Common myeloid progenitor, CD34-positive (primary cell): ENCODE measurements at places on chromosomes 13 and 19.

DNA sequence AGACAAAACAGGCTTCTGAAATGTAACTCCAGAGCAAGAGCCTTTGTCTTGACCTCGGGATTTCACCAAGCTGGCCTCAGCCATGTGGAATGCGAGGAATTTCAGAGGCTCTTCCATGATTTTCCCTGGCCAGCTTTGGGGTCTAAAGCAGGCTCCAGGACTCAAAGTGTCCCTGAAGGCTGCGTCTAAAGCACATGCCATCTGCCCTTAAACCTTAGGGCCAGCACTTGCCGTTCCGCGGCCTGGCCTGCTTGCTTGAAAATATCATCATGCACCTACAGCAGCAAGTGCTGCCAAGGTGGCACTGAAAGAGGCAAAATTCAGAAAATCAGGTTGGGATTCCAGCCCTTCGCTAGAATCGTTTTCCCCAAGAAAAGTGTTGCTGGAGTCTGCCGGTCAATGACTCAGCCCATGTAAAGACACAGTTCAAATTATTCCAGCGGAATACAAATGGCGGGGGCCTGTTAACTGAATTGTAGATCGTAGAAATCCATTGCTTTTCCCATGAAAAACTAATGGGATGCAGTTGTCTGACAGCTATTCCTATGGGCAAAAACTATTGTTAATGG is 105.7 kb upstream of the RAP2A start:
- DNase-seq, result no peak

DNA sequence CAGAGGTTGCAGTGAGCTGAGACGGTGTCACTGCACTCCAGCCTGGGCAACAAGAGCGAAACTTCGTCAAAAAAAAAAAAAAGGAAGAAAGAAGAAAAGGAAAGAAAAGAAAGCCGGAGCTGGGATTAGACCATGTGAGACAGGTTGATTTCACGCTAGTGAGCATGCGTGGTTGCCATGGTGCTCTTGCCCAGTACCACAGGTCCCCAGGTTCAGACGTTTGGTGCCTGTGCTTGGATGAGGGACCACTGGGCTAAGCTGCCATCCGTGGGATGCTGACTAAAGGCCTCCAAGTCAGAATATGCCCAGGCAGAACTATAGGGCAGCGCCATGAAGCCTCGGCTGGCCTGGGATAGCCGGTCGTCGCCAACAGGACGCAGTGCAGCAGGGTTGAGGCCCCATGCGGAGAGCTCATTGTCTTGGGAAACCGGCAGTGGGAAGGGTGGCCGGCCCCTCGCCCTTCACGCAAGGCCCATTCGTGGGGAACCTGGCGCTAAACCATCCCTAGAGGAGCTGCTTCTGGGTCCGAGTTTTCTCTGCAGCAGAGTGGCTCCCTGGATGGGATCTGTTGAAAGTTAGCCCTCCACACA is 7.2 kb upstream of the TEX101 start:
- DNase-seq, result no peak

DNA sequence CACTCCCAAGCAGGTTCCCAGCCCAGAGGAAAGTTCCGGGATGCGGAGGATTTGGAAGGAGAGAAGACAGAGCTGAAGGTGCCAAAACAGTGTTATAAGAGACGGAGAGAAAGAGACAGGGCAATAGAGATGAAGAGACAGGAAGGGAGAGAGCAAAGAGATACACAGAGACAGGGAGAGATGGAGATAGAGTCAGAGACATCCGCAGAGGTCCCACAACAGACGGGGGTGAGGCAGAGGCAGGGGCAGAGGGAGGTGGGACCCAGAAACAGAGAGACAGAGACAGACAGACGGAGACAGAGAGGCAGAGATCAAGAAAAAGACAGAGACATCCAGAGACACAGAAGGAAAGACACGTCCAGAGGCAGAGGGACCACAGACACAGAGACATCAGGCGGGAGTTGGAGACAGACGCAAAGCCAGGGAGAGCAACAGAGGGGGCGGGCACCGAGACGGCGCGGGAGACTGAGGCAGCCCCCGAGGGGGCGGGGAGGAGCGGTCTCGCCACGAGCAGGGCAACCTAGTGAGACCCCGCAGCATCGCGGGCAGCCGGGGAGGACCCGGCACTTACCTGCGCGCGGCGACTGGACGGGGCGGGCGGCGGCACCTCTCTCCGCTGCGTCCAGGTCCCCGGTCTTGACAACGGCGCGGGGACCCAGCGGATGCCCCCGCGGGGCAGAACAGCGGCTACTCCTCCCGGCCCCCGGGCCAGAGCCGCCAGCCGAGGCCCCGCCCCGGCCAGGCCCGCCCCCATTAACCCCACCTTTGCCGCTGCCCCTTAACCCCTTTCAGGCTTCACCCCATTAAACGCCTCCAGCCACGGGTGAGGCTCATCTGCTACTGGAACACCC is at the start of gene GPR4:
Gene GPR4 (minus strand): TSS at position 689 of the 851 bp plus-strand sequence. CDS start 10,346 bp downstream, outside the sequence.
- DNase-seq, result no peak

- no peak for DNase-seq
These were observed 504.2 kb downstream of the RFC3 start for GRCh38 chr13:34322014-34322742.

- DNase-seq, result no peak
These were observed 21.3 kb upstream of the EPHX3 start for GRCh38 chr19:15253513-15253912.

- no peak for DNase-seq
These were observed 25.9 kb downstream of the LYL1 start for GRCh38 chr19:13076787-13077186.

- no peak for DNase-seq
These were observed 95.3 kb upstream of the SLC15A1 start for GRCh38 chr13:98847780-98848179.

DNA sequence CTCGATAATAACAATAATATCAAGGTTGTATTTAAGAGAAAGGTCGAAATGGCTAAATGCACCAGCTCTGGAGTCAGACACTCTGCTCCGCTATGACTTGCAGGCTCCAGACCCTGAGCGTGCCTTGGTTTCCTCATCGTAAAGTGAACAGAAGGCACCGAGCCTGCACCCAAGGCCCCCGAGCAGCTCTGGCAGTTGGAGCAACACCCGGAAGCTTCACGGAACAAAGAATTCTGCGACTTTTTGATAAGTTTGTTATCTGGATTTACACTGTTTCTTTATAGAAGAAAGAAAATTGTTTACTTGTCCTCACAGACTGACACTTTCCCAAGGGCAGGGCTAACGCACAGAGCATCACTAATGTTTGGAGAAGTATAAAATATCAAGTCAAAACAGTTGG is 4.4 kb downstream of the GRTP1 start:
- no peak for DNase-seq

DNA sequence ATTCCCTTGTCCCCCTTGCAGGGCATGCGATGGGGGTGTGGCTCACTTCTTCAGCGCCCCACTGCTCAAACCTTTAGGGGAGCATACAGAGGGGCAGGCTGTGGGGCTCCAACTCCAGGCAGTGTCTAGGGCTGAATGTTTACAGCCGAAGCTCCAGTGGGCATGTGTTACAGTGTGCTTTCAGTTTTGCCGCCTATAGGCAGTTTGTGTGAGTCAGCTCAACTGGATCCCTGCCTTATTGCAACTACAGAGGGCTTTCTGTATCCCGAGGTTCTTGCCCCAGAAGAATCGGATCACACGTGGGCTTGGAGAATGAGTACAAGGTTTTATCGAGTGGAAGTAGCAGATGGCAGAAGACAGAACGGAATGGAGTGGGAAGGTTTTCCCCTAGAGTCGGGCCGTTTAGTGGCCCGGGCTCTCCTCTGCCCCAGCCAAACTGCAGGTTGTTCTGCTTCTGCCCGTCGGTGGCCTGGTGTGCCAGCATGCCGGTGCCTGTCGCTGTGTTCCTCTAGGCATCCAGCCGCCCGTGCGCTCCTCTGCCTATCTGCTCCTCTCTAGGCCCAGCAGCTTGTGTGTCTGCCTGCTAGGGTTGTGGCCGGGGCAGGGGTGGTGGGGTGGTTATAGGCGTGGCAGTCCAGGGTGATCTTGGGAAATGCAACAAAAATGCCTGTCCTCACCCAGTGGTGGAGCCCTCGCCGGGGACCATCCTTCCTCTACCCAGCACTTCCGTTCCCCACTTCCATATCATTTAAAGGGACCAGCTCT is 435.9 kb upstream of the SGCG start:
- DNase-seq, result no peak

DNA sequence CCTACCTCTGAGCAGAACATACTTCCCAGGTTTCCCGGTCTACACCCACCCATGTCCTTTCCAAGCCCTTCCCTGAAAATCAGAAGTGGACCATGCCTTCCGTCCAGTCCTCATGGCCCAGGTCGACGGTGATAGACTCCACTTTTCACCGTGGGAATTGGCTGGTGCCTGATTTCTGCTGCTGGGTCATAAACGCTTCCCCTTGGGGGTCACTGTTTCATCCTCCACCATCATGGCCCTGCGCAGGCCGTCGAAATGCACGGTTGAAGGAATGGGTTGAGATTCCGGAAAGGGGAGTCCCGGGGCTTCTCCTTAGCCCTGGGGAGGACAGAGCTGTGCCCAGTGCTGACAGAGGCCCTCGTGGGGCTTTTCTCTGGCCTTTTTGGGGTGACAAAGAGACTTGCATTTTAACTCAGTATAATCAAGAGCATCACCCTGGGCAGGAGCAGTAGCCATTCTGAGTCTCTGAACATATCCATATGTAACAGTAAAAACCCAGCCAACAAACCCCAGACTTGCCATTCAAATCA is 75.5 kb downstream of the SOX1 start:
- DNase-seq, result no peak

GRCh38 chr13:99347911-99348451 is 40.8 kb upstream of the GPR183 start:
- no peak for DNase-seq

GRCh38 chr13:37201081-37201480 is 95.6 kb upstream of the CSNK1A1L start:
- DNase-seq, result no peak

DNA sequence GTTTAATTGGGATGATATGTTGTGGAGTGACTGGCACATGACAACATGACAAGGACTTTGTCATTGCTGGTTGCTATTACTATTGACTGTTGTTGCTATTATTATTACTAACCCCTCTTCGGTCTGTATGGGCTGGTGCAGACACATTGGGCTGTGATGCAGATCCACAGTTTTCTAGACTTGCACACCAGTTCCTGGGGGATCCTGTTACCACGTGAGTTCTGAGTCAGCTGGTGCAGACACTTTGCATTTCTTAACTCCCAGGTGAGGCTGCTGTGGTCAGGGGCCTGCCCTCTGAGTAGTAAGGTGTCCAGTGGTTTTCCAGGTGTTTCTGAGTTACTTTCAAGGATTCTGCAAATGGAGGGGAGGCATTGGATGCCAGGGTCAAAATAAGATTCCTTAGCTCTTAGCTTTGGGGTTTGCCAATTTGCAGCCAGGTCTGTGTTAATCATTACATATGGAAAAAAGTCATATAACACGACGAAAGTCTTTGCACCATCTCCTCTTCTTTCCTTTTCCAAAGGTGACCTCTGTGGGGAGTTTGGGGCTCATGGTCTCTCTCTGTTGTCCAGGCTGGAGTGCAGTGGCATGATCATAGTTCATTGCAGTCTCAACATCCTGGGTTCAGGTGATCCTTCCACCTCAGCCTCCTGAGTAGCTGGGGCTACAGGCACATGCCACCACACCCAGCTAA is 19.3 kb downstream of the BICRA start:
- DNase-seq, result no peak

DNA sequence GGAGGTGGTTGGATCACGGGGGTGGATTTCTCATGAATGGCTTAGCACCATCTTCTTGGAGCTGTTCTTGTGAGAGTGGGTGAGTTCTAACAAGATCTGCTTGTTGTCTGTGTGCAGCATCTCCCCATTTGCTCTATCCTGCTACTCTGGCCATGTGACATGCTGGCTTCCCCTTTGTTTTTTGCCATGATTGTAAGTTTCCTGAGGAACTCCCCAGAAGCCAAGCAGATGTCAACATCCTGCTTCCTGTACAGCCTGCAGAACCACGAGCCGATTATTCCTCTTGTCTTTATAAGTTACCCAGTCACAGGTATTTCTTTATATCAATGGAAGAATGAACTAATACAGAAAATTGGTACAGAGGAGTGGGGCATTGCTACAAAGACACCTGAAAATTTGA is 2.3 kb upstream of the SIGLEC12 start:
- DNase-seq, result no peak

GRCh38 chr19:8629996-8630683 is at the start of gene NFILZ:
Gene NFILZ, plus strand, starts transcription at chr19:8630633. Its CDS starts 46,133 bp downstream, at chr19:8676766.
- no peak for DNase-seq

GRCh38 chr19:50669302-50670101 is 20.3 kb downstream of the C19orf81 start:
- DNase-seq, result peak; percentile 52

DNA sequence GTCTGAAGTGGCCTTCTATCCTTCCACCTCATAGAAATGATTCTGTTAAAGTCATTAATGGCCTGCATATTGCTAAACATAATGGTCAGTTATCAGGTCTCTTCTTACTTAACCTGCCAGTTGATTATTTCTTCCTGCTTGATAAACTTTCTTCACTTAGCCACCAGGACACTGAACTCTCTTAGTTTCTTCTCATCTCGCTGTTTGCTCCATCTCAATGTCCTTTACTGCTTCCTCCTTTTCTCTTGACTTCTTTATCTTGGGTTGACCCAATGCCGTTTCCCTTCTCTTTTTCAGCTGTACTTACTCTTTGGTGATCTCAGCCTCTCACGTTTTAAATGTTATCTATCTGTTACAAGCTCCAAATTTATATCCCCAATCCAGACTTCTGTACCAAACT is 17.1 kb upstream of the CLC start:
- no peak for DNase-seq

DNA sequence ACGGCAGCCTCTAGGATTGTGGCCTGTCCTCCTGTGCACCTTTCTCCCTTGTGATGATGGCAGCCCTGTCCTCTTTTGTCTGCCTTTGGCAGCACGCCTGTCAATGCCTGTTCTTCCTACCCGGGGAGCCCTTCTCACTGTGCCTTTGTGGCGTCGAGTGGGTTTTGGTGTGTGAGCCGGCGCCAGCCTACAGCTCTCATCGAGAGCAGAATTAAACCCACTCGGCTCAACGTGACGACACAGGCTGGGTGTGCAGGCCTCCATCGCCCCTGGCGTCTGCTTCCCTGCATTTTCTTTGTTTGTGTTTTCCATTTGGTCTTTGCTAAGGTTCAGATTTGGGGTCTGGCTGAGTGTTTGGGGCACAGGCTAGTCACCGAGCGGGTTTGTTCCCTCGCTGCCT is 34.4 kb downstream of the AP1M1 start:
- DNase-seq, result no peak

DNA sequence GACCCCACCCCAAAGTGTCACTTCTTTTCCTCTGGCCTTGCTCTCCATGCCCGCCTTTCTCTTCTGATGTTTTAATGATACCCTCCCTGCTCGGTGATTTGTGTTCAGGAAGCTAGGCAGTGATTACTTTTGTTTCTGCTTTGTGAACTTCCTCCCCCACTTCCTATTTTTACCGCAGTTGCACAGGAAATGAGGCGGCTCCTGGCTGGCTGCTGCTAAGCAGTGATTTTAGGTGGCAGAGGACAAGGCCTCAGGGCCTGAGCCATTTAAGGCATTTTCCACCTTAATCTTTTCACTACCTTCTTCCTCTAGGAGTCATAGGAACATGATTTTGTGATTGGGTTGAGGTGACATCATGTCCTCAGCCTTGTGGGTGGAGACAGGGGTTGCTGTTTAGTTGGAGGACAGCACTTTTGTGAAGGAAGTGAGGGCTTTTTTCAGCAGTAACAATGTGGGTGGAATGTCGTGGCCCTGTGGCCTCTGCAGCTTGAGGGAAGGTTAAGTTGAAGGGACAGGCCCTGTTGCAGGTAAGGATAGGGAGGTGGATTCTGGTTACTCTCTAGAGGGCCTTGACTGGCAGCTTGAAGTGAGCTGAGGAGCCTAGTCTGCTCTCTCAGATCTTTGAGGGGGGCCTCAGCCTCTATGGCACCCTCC is 15.7 kb downstream of the GARRE1 start:
- DNase-seq, result peak; percentile 83
